ENCODE measurements at places on chromosomes 12 and 14. TPM values are rescaled to one million over a fixed set of nuclear protein-coding genes. Genes with fewer than 3 reads are reported as not detected.

RNASE8 gene
- not detected for total RNA-seq

RNF41 gene
- 31.5 TPM for total RNA-seq

FOXN4 gene
- not detected for total RNA-seq

INHBE gene
- not detected for total RNA-seq

KIF26A gene
- total RNA-seq: 5.8 TPM

CAPZA3 gene
- not detected for total RNA-seq

FOXG1 gene
- total RNA-seq: not detected

CNIH1 gene
- 105 TPM for total RNA-seq

ASCL1 gene
- 0.12 TPM for total RNA-seq

LMNTD1 gene
- total RNA-seq: not detected

POTEG gene
- not detected for total RNA-seq

DCTN2 gene
- 139 TPM for total RNA-seq

TAS2R8 gene
- total RNA-seq: not detected

RBM23 gene
- total RNA-seq: 60.4 TPM

CLEC4D gene
- total RNA-seq: not detected

TSHR gene
- 0.22 TPM for total RNA-seq

RAD51AP1 gene
- total RNA-seq: 8.4 TPM

PRH2 gene
- total RNA-seq: not detected

OR6C2 gene
- not detected for total RNA-seq

CLEC1B gene
- total RNA-seq: not detected

PPFIA2 gene
- total RNA-seq: 1.1 TPM

TPPP2 gene
- total RNA-seq: 0.58 TPM

KRT6C gene
- not detected for total RNA-seq

TAS2R7 gene
- total RNA-seq: not detected

KRT8 gene
- 4,291 TPM for total RNA-seq

ZNF891 gene
- total RNA-seq: 1.4 TPM

RERG gene
- 4.1 TPM for total RNA-seq

NAV3 gene
- 1.5 TPM for total RNA-seq

WSB2 gene
- 144 TPM for total RNA-seq

LRRC43 gene
- total RNA-seq: 0.24 TPM

ADAM20 gene
- 0.34 TPM for total RNA-seq

KCNC2 gene
- not detected for total RNA-seq

SLC17A8 gene
- total RNA-seq: 15.2 TPM

EIF2S3B gene
- 0.61 TPM for total RNA-seq

CCDC38 gene
- total RNA-seq: not detected

SMCO2 gene
- total RNA-seq: not detected

B3GNT4 gene
- total RNA-seq: 0.98 TPM

FBRSL1 gene
- total RNA-seq: 82.6 TPM

SYCP3 gene
- 0.15 TPM for total RNA-seq

HSPA2 gene
- total RNA-seq: 61.7 TPM

NPFF gene
- not detected for total RNA-seq

ALKBH2 gene
- 5.4 TPM for total RNA-seq

ARHGDIB gene
- total RNA-seq: 23.5 TPM
